Esophagus mucosa (tissue), 1 donor: ENCODE measurements at places on chromosomes 16 and 17.
A peak's percentile ranks its signal among the peaks of the same experiment; 100 is the strongest.

- no peak for ATAC-seq
These were observed 21.3 kb downstream of the DNAH17 start for GRCh38 chr17:78555746-78556401.

DNA sequence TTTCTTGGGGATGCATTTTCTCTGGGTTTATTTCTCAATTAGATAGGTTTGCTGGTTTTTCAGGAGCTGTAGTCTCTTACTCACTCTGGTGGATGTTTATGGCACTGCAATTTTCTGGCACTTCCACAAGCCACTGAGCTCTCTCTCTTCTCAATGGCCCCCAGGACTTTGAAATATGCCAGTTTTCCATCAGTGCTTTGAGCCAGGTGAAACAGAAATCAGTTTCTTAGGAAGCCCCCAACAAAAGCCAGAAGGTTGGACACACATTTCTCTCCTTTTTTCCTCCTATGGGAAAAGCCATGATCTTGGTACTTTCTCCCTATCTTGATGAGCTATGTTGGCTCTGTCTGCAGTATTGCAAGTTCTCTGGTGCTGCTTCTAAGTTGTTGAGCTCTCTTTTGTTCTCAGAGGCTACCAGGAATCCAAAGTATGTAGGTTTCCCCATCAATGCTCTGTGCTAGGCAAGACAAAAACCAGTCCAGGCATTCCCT lies 90.7 kb upstream of the SMIM36 start:
- no peak for ATAC-seq

- ATAC-seq, result no peak
These were observed 46.1 kb upstream of the MARCHF10 start for GRCh38 chr17:62854098-62854680.

DNA sequence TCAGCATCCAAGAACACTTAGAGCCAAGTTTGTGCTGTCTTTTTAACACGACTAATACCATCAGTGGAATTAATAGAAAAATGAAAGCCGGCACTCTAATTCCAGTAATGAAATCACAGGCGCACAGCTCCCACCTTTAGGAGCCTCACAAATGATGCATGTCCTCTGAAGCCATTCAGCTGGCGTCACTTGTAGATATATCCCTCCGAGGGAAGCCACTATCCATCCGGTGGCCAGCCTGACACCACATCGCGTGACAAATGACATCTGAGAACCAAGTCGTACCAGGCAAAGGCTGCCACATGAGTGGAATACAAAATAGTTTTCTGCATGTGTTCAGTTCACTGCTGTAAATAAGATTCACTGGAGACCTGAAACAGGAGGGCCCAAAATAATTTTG lies 205.6 kb downstream of the GRIN2A start:
- ATAC-seq, result no peak

DNA sequence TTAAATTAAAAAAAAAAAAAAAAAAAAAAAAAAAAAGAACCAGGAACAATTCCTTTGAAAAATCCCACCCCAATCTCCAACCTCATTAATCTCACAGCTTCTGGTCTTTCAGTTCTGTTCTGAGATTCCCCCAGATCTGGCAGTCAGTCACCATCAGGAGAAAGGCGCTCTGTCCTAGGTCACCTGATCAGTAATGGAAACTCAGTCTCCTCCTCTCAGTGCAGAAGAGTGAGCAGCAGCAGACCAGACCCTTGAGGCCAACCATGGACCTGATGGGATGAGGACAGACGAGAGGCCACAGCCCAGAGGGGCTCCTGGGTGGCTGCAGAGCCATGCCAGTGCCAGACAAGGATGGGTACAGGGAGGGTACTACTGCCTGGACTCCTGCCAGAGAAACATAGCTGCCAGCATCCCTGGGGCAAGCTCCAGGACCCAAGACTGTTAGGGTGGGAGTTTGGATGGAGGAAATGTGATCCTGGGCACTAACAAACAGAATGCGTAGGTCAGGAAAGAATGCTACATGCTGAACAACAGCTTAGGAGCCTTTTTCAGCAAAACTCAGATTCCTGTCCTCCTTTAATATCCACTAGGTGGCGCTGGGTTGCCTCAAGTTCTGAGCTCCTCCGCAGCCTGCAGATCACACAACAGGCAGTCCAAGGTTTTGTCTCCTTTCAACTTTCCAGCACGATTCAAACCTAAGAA lies 28.7 kb downstream of the MPG start:
- peak; percentile 54 for ATAC-seq

DNA sequence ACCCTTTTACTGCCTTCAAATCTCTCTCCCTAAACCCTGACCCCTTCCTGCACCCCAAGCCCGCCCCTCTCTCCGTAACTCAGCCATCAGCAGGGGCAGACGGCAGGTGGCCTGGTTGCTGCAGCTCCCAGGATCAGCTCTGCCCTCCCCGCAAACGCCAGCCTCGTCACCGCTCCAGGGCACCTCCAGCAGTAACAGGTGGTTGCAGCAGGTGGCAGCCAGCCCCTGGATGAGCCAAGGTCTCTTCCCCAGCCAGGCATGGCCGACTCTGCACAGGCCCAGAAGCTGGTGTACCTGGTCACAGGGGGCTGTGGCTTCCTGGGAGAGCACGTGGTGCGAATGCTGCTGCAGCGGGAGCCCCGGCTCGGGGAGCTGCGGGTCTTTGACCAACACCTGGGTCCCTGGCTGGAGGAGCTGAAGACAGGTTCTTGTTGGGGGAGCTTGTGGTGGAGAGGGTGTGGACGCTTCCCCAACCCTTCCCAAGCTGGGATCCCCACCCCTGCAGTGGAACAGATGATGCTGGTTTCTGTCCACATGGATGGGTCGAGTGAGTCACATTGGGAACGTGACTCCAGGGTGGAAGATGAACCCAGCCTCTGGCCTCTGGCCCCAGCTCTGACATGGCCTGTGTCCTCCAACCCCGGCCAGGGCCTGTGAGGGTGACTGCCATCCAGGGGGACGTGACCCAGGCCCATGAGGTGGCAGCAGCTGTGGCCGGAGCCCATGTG lies 558 bp downstream of the HSD3B7 start:
- ATAC-seq, result peak; percentile 82

GRCh38 chr17:76337413-76337777 lies 16.3 kb downstream of the PRPSAP1 start:
- ATAC-seq, result no peak

DNA sequence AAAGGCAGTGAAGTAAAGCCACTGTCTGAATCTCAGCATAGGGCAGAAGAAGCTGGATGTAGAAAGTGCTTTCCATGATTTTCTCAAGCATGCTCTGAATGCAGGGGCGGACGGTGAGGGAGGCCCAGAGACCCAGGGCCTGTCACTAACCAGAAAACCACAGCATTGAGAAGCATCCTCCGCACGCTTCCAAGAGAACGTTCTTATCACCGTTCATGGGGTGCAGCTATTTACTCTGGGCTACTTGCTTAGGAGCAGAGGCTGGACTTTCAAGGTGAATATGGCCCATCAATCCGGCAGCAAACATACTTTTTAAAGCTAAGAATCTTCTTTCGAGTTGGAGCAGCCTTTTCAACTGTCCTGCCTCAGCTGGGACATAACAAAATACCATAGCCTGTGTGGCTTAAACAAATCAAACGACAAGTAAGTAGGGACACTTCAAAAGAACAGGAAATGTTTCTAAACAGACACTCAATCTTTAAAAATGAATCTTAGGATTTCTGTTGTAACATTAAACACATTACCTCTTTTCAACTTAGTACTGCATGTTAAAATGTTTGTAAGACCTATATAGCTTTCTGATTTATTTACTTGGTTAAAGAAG lies 46.5 kb upstream of the CDRT4 start:
- no peak for ATAC-seq
